ENCODE measurements at places on chromosomes 1 and 21.

DNA sequence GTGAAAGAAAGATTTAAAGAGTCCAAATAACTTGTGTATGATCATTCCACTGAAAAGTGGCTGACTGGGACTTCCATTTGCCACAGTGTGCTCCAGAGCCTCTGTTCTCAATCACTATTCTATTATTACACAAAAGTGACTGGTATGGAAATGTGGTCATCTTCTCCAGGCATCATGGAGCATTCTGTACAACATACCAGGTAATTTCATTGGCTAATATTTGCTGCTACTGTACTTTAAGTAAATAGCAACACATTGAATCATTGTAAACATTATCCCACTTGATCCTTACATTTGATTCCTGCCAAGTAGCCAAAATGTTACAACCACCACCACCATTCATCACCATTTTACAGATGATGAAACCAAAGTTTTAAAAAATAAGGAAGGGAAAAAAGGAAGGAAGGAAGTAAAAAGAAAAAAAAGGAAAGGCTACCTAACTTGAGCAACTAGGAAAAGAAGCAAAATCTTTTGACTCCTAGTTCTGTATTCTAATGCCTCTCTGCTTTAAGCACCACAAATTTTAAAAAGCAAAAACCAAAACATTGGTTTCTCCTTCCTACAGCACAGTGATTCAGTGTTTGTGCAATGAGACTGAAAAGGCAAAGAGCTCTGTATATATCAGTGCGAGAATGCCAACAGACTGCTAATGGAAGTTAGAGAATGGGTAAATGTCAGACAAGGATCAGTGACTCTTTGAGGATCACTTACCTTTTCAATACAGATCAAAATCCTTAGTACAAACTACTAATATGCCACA is 361.4 kb upstream of the PTBP2 start:
- DNase-seq = no peak

DNA sequence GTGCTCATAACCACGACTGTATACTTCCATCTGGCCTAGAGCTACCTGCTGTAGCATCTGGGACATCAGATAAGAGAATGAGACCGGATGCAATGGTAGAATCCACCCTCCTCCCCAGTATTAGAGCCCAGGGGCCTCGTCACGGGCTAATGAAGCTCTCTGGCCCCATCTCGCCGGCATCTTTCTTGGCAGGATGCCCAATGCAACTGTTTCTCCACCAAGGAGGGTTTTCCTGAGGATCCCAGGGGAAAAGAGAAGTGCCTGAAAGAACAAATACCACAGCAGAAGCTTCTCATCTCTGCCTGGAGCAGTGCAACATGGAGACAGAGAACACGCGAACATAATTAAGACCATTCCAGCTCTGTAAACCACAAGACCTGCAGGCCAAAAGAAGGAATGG is 80.0 kb downstream of the VWA5B1 start:
- no peak for DNase-seq

DNA sequence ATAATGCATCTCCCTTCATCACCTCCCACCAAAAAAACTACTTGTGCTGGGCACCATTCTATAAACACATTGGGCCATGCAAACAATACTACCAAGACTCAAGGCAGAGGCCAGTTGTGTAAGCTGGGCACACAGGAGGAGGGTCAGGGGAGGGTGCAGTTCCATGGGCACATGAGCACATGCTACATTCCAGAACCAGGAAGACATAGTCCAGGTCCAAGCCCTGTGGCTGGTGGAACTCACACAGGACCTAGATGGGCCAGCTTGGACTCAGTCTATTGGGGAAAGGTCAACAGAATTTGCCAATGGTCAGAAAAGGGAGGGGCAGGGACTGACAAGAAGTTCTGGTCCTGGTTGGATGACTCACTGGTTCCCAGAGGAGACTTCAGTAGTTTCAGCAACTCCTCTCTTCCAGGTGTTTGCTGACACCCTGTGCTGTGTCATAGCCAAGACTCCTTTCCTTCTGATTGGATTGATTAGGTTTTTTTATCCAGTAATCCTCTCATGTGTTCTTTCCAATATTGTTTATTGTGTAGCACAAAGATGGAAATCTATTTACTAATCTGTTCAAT is 249.7 kb downstream of the C1orf94 start:
- DNase-seq = no peak

DNA sequence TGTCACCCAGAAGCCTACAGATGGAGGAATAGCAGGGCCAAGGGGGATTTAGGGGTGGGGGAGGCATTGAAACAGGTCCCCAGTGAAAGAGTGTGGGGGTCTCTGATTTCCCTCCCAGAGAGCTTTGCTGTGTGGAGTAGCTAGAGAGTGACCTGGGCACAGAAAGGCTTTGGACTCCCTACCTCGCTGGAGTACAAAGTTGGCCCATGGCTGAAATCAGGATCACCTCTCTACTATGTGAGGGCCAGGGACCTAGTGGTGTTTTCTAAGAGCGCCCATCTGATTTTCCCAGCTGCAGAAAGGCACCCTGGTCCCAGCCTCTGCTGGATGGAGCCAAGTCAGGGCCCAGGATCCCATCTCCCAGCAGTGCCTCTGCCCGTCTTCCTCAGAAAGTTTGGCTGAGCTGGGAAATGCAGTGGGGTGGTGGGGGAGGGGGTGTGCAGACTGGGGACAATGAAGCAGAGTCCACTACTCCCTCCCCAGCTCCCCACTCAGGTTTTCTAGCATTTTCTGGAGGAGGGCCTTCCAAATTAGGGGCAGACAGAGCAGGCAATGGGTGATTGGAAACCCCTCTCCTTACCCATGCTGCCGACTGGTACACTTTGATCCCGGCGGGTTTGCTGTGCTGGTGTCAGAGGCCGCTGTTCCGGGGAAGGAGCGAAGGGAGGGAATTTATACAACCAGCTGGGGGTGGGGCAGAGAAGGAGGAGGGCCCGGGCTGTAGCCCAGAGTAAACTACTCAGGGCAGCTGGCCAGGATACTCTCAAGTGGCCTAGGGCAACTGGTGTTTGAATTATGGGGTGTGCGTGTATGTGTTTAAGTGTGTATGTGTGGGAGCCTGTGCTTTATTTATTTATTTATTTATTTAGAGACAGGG is at the start of gene SELENBP1:
Gene SELENBP1, minus strand, starts transcription at position 648 of the 877 bp plus-strand sequence. Its CDS starts 64 bp downstream, at position 584.
- DNase-seq = no peak

DNA sequence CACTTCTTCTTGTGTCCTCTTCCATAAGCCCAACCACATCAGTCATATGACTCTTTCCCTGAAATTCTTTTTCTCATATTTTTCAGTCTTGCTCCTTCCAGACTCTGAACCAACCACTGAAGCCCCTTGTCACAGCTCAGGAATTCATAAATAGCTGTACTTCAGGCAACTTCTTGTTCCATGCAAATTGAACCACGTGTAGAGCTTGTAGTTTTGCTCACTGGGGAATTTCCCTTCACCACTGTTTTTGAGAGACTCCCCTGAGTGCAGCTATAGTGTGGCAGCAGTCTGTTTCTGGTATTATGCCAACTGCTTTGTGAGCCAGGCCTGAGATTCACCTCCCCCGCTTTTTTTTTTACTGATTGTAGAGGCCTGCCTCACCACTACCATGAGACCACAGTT is 150.3 kb upstream of the SPAG17 start:
- no peak for DNase-seq

GRCh38 chr1:62528015-62528414 is 69.3 kb upstream of the ANGPTL3 start:
- DNase-seq = no peak

DNA sequence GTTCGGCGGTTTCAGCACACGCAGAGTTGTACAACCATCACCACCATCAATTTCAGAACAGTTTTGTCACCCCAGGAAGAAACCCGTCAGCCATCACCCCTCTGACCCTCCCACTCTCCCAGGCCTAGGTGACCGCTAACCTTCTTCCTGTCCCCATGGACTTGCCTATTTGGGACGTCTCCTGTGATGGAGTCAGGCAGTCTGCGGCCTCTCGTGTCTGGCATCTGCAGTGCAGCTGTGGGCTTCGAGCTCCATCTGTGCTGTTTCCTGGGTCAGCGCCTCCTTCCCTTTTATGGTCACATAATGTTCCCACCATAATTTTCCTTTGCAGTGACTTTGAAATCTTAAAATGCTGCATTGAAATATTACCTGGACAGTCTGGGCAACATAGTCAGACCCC is 24.4 kb downstream of the SLC45A1 start:
- DNase-seq = no peak

GRCh38 chr1:98975810-98976209 is 28.9 kb downstream of the PLPPR5 start:
- no peak for DNase-seq

- DNase-seq = no peak
These were observed 44.7 kb downstream of the FMN2 start for GRCh38 chr1:240136402-240136801.

GRCh38 chr1:232486006-232486405 is 143.9 kb downstream of the SIPA1L2 start:
- DNase-seq = no peak

- DNase-seq = no peak
These were observed 16.6 kb upstream of the ZSCAN20 start for GRCh38 chr1:33455539-33456501.

- no peak for DNase-seq
These were observed 44.0 kb downstream of the TRIM62 start for GRCh38 chr1:33137800-33138199.

Measured in activated CD4-positive, alpha-beta T cell treated with anti-CD3 and anti-CD28 coated beads, Interleukin-2, amount 50 U/mL, for 24 hours (primary cell).